COR-L47 (cell line): ENCODE measurements at places on chromosomes 6 and 20.

GRCh38 chr20:44692932-44693480 lies 22.2 kb upstream of the CCN5 start:
- no peak for DNase-seq

DNA sequence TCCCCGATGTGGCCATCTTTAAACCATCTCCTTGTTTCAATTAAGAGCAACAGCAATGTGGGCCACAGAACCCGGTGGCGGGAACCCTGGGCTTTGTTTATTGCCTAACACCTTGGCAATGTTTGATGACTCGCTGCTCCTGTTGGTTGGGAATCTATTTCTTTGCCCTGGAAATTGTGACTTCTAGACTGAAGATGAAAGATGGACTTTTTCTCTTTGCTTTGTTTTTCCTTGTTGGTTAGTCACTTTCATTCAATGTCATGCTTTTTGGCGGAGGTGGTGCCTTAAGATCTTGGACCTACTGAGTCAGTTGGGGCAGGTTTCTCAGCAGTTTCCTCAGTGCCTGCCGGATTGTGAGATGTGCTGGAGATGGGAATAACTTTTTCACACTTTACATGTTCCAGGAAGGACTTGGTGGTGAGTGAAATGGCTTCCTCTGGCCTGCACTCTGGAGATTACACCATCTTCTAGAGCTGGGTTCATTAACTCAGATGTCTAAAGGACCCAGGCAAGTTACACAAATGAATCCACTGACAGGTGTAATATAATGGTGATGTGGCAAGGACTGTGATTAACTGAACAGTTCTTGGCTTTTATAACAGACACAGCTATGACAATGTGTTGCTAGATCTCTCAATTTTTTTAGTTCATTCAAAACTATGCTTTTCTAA lies 56.3 kb downstream of the TSHZ2 start:
- no peak for DNase-seq

- no peak for DNase-seq
Measured at GRCh38 chr6:144722154-144722737, 437.1 kb downstream of the UTRN start.

- no peak for DNase-seq
Measured at GRCh38 chr20:50467718-50468356, 42.3 kb upstream of the PTPN1 start.

- no peak for DNase-seq
Measured at GRCh38 chr6:14126191-14126590, 8.6 kb downstream of the CD83 start.

DNA sequence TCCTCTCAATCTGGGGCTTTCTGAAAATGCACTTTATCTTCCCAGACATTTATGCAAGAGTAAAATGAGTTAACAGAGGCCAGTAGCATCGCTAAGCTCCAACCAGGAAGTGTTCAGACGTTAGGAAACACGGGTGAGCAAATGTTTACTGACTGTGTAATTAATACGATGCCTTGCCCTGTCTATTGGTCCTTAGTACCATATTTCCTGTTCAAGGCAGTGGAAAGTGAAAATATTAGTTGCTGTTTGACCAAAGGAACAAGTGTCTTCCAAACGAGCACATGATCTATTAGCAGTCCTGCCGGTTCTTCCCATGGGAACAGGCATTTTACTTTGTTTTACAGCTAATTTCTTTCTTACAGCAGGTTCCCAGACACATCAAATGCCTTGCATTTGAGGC lies 311.1 kb upstream of the JAG1 start:
- no peak for DNase-seq

GRCh38 chr20:39873286-39873685 lies 815.8 kb downstream of the MAFB start:
- DNase-seq: no peak

DNA sequence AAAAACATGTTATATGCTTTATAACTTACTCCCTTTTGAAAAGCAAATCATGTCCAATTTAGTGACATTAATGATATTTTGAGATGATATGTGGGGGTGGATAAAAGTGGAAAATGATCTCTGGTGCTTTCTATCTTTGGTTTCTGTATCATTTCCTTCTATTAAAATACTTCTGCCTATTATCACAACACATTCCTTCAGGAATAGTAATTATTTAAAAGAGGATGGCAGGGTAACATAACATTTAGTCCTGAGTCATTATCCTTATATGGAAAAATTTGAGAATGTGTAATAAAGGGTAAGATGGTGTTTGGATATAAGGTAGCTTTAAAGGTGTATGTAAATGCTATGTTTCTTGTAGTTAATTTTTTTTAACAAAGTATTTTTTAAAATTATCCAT lies 657.7 kb downstream of the PHF3 start:
- DNase-seq: no peak

DNA sequence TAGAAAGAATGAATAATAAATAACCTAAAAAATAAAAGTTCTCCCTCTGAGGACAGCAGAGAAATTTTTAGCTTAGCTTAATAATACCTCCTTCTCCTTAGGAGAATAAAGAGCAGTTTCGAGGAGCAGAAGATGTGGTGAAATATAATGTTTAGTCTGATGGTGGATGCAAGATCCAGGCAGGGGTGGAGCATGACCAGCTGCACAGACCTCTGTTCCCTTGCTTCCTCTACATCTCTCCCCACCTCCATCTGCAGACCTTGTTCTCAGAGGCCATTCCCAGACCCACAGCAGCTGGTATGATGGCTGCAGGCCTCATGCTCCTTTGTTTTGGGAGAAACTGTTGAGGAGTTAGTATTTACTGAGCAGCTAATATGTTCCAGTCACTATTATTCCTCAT lies 1.5 kb downstream of the BTN3A2 start:
- DNase-seq: no peak

GRCh38 chr6:129884211-129884610 lies 23.1 kb upstream of the TMEM244 start:
- DNase-seq: no peak

DNA sequence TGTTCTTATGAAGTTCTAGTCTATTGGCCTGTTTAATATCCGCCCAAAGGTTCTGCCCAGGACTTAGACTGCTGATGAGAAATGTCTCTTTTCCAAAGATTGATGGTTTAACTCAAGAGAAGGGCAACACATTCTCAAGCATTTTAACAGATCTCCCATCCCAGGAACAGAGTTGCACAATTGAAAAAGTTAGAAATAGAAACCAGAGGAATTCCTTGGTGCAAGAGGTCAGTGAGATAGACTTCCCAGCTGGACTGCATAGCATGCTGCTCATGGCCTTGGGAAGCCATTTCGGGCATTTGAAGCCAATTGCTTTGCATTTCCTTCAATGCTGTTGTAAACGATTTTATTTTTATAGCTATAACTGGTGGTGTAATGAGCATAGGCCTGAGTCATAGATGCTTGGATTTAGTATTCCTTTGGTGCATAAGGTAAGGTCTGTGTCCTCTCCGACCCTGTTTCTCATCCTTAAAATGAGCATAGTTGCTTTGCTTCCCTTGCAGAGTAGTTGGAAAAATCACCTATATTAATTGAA lies 292.2 kb upstream of the JAG1 start:
- no peak for DNase-seq
